ENCODE measurements at places on chromosomes 12 and 14.

- no peak for DNase-seq
Observed at GRCh38 chr12:93526786-93527428, 45.6 kb upstream of the SOCS2 start.

GRCh38 chr12:116959198-116959460 is 48.4 kb downstream of the FBXW8 start:
- DNase-seq: no peak

DNA sequence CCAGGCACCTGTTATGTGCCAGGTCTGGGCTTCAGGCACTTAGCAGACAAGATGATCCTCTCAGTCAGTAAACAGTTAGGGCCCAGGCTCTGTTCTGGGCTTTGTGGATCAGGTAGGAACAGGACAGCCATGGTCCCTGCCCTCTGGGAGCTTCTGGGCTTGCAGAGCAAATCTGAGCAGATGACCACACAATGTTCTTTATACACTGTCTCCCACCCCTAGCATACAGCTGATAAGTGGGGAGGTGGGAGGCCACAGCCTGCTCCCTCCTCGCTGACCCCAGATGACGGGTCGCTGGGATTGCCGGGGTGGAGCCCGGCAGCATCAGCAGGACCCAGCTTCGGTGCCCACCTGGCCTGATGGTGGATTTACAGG is 53.1 kb upstream of the RIN3 start:
- no peak for DNase-seq

DNA sequence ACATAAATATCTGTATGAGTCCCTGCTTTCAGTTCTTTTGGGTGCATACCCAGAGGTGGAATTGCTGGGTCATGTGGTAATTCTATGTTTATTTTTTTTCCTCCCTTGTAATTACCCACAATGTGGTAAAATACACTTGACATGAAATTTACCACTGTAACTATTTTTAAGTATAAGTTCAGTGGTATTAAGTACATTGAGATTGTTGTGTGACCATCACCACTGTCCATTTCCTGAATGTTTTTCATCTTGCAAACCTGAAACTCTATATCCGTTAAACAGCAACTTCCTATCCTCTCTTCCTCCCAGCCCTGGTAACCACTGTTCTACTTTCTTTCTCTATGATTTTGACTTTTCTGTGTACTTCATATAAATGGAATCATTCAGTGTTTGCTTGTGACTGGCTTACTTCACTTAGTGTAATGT is 51.4 kb downstream of the BORCS5 start:
- no peak for DNase-seq

- no peak for DNase-seq
Observed at GRCh38 chr12:106032623-106032925, 106.2 kb downstream of the NUAK1 start.

DNA sequence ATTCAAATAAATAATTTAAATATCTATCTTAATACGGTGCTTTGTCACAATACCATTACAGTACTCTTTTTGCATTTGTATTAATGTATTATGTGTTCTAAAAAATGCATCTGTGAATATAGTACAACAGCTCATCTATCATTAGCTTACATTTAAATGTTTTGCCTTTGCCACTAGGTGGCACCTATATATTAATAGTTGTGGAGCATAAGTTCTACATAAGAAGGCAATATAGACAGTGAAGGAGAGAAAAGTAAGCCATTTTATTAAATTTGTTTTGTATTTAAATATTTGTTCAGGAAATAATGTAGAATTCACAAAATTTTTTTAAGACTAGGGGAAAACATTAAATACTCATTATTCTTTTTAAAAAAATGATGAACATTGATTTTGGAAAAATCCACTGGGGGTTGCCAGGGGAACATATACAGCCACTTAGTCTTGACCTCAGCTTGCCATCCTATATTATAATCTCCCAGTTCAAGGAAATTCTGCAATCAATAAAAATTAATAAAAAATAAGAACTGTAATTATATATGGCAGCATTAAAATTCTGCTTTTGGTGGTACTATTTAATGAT is 9.8 kb downstream of the CCER1 start:
- DNase-seq: no peak

DNA sequence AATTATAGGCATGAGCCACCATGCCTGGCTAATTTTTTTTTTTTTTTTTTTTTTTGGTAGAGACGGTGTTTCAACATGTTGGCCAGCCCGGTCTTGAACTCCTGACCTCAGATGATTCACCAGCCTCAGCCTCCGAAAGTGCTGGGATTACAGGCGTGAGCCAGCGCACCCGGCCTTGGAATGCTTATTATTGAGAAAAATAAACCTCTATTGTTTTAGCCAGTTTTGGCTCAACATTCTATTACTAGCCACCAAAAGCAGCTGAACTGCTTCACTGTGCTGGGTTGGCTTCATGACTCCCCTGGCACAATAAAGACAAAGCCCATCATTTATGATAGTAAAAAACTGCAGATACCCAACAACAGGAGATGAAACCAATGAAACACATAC is 93.5 kb upstream of the CEP83 start:
- no peak for DNase-seq

- DNase-seq: no peak
Observed at GRCh38 chr14:77508876-77509275, 10.3 kb upstream of the ISM2 start.

DNA sequence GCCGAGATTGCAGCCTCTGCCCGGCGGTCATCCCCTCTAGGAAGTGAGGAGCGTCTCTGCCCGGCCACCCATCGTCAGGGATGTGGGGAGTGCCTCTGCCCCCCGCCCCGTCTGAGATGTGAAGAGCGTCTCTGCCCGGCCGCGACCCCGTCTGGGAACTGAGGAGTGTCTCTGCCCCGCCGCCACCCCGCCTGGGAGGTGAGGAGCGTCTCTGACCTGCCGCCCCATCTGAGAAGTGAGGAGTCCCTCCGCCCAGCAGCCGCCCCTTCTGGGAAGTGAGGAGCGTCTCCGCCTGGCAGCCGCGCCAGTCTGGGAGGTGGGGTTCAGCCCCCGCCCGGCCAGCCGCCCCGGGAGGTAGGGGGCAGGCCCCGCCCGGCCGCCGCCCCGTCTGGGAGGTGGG is 544.0 kb downstream of the CCER1 start:
- no peak for DNase-seq

DNA sequence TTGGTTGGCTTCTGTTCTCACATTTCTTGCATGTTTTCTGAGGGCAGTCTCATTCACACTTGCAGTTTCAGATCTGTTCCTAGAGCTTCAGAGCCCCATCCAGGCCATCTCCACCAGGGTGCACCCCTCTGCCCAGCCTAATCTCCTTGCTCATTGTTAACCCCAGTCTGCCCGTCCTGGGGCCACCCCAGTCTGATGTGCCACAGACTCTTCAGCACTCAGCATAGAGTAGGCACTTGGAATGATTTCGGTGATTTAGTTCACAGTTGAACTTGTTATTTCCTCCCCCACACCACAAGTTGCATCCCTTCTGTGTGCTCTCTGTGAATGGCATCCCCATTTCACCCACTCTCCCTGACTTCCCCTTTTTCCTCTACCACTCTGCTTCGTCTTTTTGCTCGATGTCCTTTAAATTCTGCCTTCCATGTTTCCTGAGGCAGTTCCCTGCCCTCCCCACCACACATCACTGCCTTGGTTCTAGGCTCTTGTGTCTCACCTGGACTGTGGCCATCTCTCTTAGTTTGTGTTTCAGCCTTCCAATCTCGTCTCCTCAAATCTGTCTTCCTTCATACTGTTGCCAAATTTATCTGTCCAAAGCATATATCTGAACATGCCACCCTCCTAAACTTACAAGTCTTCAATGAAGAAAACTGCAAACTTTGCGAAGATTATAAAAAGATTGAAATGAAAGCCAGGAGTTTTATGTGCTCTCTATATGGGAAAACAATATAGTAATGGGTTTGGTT is 41.5 kb downstream of the ANO6 start:
- no peak for DNase-seq

GRCh38 chr12:76685246-76685678 is 78.7 kb upstream of the ZDHHC17 start:
- DNase-seq: peak; percentile 3

- no peak for DNase-seq
Observed at GRCh38 chr12:1917172-1918070, 1.0 kb downstream of the CACNA2D4 start.

DNA sequence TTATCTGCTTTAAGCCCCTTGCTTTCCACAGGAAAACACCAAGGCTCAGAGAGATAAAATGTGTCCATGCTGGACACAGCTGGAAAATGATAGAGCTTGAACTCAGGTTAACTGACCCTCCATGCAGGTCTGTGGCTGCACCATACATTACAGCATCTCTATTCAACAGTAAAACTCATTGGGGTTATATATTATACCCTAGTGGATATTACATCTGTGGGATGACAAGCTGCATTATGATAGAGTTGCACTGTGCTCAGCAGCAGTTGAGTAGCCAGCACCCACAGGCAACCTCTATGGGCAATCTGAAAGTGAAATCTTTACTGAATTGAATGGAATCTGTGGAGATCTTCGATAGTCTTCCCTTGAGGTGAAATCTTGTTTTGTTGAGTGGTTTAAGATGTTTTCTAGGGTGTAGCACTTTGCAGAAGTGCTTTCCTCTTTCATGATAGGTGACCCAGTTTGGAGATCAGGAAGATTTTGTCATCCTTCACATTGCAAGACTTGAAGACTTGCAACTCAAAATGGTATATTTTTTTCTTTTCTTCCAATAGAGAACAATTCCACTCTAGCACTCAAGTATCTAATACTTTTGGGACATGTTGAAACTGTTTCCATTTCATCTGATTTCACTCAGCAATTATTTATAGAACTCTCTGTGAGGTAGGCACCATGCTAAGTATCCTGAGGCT is 389.2 kb downstream of the RAD51B start:
- no peak for DNase-seq

- no peak for DNase-seq
Observed at GRCh38 chr14:34718750-34719304, 4.4 kb upstream of the CFL2 start.

DNA sequence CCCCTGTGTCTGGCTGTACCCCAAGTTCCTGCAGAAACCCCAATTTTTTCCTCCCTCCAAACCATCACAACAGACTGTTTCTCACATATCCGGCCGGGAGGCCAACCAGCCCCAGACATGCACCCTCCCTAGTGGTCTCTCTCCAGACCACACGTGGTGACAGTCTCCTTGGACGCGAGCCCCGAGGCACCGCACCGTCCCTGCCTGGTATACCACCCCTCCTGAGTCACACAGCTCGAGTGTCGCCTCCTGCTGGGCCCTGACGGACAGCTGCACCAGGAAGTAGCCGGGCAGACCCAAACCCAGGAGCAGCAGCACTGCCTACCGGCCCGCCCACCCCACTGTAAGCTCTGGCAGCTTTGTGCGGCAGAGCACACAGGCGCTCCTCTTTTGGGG is 97.4 kb downstream of the RFLNA start:
- DNase-seq: peak; percentile 15

GRCh38 chr12:109951136-109951535 is 45.0 kb downstream of the GIT2 start:
- DNase-seq: no peak

DNA sequence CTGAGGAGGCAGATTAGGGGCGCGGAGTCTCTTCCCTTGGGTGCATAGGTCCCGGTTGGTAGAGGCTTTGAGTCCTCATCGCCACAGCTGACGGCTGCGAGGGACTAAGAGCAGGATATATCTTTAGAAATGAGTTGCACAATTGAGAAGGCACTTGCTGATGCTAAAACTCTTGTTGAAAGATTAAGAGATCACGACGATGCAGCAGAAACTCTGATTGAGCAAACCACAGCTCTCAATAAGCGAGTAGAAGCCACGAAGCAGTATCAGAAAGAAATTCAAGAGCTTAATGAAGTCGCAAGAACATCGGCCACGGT is 22.1 kb downstream of the SPATS2 start:
- DNase-seq: no peak

DNA sequence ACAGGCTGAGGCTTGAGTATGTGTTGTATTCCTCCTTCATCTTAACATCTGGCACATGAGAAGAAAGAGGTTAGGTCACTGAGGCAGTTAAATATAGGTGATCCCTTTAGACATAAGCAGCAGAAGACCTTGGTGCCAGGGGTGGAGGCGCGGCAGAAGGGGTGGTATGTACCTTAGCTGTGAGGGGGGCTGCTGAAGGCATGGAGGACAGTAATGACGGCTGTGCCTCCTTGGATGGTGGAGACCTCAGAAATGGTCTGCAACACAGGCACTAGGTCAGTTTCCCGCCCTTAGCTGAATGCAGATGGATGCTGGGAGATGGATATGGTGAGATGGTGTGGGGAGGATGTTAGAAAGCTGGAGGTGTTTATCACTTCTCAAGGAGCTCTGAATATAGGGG is 1.5 kb upstream of the PNMA1 start:
- DNase-seq: no peak

DNA sequence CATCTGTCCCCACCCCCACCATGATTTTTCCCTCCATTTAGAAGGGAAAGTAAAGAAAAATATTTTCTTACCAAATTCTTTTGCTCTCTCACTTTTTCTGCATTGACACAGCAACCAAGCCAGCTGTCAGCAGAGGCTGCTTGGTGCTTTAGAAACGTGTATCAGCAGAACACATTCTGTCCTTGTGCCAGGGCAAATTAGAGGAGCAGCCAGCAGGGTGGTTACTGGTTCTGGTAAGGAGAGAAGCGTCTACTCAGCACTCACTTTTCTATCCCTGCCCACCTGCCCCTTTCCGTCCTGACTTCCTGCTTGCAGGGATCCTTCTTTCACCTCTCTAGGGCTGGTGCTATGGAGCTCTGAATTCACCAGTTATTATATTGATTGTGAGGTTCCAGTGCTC is 327.5 kb upstream of the PDE3A start:
- no peak for DNase-seq

DNA sequence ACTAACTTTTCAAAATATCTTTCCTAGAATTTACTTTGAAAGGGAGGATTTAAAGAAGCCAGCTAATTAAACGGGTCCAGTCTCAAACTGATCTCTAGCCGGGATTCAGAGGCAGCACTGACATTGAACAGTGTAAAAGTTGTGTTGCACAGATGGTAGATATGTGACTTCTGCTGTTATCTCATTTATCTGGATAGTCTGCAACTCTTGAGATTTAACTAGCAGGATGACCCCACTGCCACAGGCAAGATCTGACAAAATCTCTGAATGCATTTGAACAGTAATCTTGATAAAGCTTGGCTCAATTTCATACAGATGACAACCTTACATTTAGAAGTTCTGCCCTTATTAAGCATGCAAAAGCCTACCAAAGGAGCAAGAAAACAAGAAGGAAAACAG is 138.0 kb upstream of the CPNE8 start:
- DNase-seq: no peak

- DNase-seq: no peak
Observed at GRCh38 chr12:128111951-128112350, 155.0 kb upstream of the TMEM132C start.

DNA sequence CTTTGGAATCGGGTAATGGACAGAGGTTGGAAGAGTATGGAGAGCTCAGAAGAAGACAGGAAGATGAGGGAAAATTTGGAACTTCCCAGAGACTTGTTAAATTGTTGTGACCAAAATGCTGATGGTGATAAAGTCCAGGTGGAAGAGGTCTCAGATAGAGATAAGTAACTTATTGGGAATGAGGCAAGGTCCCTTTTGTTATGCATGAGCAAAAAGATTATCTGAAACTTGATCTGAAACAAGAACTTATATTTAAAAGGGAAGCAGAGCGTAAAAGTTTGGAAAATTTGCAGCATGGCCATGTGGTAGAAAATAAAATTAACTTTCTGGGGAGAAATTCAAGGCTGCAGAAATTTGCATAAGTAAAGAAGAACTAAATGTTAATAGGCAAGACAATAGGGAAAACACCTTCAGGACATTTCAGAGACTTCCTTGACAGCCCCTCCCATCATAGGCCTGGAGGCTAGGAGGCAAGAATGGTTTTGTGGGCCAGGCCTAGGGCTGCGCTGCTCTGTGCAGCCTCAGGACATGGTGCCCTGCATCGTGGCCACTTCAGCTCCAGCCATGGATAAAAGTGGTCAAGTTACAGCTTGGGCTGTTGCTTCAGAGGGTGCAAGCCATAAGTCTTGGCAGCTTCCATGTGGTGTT is 425.7 kb upstream of the PRICKLE1 start:
- DNase-seq: no peak
